ENCODE measurements at places on chromosomes 5 and 9.

DNA sequence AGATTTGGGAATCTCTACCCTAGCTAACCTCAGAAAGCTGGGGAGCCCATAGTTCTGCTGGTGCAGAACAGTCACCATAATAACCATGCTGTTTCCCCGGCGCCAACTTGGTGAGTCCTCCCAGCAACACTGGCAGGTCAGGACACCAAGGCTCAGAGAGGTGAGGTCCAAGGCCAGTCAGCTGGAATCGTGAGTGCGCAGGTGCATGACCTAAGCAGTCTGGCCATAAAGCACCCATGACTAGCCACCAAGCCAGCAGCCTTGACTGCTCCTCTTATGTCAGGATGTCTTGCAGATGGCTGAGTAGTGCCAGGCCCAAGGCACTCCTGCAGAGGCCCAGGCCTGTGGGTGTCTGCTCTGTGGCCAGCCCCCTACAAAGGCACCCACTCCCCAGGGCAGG lies 2.6 kb downstream of the RNF44 start:
- DNase-seq: no peak

GRCh38 chr9:120431268-120431667 lies 148.7 kb downstream of the CDK5RAP2 start:
- DNase-seq: no peak

- no peak for DNase-seq
Measured at GRCh38 chr9:91163773-91164471, 197.8 kb downstream of the AUH start.

- no peak for DNase-seq
Measured at GRCh38 chr5:121175986-121176385, 675.7 kb upstream of the FTMT start.

- DNase-seq: peak; percentile 80
Measured at GRCh38 chr5:143536364-143536763, 132.9 kb upstream of the NR3C1 start.

GRCh38 chr5:149588936-149589335 lies 7.6 kb downstream of the ARHGEF37 start:
- no peak for DNase-seq

DNA sequence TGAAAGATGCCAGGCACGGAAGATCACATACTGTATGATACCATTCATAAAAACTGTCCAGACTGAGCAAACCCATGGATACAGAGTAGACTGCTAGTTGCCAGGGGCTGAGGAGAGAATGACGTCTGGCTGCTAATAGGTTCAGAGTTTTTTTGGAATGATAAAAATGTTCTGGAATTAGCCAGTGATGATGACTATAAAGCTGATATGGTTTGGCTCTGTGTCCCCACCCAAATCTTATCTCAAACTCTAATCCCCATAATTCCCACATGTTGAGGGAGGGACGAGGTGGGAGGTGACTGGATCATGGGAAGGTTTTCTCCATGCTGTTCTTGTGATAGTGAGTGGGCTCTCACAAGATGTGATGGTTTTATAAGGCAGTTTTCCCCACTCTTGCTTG lies 37.4 kb downstream of the CAMSAP1 start:
- no peak for DNase-seq

DNA sequence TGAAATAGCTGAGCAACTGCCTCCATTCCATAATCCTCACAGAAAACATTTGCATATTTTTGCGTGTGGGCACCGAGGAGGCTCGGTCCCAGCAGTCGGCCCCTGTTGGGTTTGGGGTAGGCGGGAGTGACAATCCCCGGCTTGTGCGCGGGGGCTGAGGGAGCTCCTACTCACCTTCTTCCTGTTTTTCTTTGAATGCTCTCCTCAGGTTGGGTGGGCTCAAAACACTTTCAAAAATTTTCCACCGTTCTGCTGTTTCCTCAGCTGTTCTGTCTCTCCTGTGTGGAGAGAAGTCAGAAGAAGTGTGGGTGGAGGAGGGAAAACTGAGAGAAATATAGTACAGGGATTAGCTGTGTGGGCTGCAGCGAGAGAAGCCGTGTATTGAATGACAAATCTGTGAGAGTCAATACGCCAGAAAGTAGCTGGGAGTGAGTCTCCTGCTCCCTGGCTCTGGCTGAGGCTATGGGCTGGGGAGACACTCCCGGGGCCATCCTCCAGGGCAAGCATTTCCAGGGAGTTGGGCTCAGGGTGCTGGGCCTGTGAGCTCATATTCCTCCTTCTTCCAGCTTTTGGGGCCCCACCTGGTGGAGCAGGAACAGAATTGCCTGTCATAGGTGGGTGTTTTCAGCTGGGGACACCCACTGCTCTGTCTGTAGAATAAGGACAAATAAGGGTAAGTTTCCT lies 84.7 kb downstream of the CMYA5 start:
- peak; percentile 40 for DNase-seq

GRCh38 chr5:78377718-78378105 lies 17.3 kb downstream of the SCAMP1 start:
- no peak for DNase-seq

GRCh38 chr5:53166183-53166495 lies 56.6 kb upstream of the MOCS2 start:
- no peak for DNase-seq

GRCh38 chr9:2177121-2177520 lies 162.0 kb downstream of the SMARCA2 start:
- DNase-seq: no peak

DNA sequence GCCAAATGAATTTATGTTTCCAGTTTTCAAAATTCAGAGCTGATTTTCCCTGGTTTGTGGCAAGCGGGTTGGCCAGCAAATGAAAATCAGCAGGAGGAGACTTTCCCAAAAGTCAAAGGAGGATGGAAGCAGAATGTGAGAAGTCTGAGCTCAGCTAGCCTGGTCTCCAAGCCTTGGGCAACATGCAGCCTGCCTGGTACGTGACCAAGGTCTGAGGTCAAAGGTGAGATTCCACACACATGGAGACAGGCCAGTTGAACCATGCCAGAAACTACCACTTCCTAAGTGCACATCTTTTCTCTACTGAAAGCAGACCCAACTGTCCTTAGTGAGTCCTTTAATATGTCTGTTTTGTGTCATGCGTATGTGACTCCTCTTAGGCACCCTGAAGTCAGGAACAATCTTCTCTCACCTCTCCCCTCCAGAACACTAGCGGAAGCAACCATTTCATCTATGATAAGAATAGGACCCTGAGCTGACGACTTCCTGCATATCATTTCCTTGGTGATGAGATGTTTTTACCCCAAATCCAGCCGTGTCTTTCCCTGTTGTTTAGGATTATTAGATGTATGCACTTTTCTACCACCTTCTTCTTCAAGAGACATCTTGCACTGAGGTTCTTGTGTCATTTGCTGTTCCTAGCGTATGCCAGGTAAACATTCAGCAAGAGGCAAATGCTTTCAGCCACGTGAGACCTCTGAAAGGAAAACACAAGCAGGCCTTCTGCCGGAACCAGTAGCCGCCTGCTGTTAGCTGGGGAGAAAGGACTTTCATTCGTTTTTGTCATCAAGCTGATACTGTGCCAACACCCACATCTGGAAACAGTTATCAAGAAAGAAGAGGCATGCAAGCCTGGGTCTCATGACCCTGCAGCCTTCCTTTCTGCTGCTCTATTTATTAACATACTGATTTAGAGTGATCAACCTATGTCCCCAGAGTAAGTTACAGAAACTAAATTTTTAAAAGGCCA lies 9.7 kb upstream of the TGFBI start:
- no peak for DNase-seq
